Frontal cortex (tissue), 4 donors: ENCODE measurements at places on chromosomes 1 and 21. TPM values are rescaled to one million over a fixed set of nuclear protein-coding genes. Genes with fewer than 3 reads are reported as not detected.
A peak's percentile ranks its signal among the peaks of the same experiment; 100 is the strongest.

The HSPB7 gene
- total RNA-seq = not detected

GRCh38 chr1:150895618-150896017 lies 8.7 kb downstream of the CTXND2 start:
- no peak for DNase-seq

The TAS1R1 gene
- not detected for total RNA-seq

GRCh38 chr1:186943891-186944686 lies 115.3 kb downstream of the PLA2G4A start:
- DNase-seq = no peak

- no peak for DNase-seq
Observed at GRCh38 chr1:211327346-211327921, 801 bp downstream of the TRAF5 start.

DNA sequence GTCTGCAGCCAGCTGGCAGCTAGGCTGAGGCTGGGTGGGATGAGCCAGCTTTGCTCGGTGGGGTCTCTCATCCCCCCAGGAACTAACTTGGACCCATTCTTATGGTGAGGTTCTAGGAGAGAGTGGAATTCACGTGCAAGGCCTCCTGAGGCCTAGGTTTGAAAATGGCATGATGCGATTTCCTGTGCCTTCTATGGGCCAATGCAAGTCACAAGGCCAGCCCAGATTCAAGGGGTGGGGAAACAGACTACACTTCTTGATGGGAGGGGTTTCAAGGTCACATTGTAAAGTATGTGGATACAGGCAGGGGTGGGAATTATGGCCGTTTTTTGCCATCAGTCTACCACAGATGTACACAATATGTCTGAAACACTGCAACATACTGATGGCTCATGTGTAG lies 48.3 kb downstream of the HTR6 start:
- DNase-seq = no peak

- no peak for DNase-seq
Observed at GRCh38 chr1:24557711-24558131, 1.8 kb downstream of the NCMAP start.

DNA sequence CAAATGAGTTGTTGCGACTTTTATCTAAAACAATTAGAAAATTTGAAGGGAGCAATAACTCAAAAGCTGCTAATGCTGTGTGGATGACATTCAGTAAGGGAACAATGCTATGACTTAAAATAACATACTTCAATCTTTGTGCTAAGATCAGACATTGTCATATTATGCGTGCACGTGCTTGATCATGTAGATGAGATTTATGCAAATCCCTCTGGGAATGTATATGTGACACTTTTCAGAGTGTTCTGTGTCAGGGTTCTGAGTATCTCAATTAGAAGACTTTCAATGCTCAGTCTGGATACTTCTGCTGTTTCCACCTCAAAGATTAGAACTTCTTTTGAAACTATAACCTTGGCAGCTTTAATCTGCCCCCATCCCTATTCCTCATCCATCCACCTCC lies 18.6 kb upstream of the POU2F1 start:
- no peak for DNase-seq

The ACTL8 gene
- total RNA-seq = under 0.01 TPM

DNA sequence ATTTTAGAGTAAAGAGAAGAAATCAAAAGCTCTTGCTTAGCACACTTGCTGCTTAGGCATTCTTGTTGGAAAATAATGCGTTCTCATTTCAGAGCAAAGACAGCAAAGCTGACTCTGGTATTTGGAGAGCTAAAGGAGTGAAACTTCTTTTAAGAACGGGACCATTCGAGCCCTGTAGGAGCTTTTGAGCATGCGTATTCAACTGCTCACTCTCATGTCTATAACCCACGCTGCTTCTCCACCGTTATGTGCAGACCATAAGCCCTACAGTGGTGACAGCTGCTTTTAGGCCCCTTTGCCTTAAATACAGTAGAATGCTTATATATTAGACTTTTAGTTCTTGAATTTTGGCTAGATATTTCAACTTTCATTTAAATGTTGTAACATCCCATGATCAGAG lies 214.2 kb upstream of the CACYBP start:
- no peak for DNase-seq

DNA sequence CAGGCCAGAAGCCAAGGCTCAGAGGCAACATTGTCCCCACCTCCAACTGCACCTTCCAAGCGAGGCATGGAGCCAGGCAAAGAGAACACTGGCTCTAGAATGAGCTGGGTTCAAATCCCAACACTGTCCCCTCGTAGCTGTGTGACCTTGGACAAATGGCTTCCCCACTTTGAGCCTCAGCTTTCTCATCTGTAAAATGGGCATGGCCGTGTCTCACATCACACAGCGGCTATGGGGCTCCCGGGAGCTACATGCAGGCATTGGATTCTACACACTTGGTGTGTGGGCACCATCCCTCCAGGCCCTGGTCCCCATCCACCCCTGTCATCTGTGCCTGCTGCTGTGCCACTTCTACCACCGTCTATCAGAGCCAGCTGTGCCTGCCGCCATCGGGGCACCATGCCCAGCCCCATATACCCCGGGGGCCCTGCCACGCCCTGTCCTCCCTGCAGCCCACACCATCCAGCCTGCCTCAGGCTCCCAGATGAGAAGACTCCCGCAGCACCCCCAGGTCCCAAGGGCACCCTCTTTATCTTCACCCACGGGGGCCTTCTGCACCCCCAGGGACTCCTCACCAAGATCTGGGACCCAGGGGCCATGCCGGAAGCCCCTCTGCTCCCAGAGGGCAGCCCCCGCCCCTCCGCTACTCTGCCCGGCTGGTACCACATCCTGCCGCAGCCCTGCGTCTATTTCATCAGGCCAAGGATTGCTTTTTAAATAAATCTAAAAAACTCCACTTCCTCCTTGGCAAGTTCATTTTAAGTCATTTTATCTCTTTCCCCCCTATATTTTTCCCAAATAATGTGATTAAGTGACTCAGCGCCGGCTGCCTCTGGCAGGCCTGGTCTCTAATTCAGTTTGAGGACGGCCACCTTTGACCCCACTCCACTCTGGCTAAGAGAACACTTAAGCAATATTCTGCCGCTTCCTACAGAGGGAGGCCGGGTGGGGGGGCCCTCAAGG lies 107.8 kb upstream of the TARDBP start:
- DNase-seq = no peak

- DNase-seq = no peak
Observed at GRCh38 chr1:32373996-32374592, 11.8 kb downstream of the TSSK3 start.

GRCh38 chr1:4047666-4048065 lies 147.6 kb upstream of the C1orf174 start:
- no peak for DNase-seq

The ANGPTL1 gene
- total RNA-seq = 2.0 TPM

The NPPA gene
- 3.3 TPM for total RNA-seq

DNA sequence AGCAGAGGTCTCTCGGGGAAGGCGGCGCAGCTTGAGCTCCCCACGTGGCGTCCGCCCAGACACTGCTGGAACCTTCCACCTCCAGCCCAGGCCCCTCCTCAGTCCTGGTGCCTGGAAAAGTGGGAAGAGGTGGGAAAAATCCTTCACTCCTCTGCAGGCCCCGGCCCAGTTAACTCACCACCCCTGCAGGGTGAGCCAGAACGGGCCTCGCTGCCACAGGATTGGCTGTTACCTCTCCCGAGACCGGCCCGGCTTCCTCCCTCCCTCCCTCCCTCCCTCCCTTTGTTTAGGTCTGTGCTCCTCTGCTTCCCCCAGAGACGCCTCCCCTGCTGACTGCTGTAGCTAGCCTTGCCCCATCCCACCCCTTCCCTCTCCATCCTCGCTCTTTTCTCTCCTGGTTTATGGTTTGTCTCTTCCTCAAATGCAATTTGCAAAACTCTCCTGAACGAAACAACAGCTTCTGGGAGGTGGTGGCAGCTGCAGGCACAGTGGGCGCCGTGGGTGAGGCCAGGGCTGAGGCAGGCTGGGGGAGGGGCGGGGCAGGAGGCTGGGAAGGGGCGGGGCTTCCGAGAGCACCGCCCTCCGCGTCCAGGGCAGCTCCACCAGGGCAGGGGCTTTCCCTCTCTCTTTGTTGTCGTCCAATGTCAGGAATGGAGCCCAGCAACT lies 6.5 kb downstream of the CAPN9 start:
- peak; percentile 44 for DNase-seq

DNA sequence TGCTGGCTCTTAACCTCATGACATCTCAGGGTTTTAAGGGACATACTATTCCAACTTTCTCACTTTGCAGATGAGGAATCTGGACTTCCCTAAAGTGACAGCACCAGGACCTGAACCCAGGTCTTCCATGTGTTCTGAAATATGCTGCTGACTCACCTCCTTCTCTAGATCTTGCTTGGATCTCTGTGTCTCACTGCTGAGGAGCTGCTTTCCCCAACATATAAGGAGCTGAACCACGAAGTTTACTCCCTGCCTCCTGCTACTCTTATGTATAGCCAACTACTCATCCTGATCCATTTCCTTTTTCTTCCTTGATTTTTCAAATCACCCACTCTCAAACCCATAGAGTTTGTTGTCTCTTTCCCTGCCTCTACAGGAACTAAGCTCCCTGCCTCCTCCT lies 38.2 kb downstream of the ALG14 start:
- no peak for DNase-seq

The C1orf53 gene
- total RNA-seq = 2.4 TPM

The LRRC52 gene
- total RNA-seq = not detected

GRCh38 chr1:200128944-200129879 lies 101.7 kb downstream of the NR5A2 start:
- no peak for DNase-seq

DNA sequence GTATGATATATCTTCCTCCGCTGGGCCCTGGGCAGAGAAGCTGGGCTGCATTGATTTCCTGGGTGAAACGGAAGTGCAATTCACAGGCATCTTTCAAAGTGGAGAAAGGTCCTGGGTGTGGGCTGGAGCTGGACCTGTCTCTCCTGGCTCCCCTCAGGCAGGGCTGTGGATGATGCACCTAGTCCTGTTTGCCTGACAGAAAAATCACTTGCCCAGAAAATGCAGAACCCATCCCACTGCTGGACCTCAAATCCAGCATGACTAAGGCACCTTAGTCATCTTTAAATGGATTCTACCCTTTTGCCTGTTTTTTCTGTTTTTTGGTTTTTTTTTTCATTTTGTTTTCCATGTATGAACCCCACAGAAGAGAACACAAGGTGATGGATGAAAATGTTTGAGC lies 49.7 kb downstream of the MYSM1 start:
- DNase-seq = no peak

The LRRC38 gene
- total RNA-seq = not detected

The CCDC17 gene
- 0.41 TPM for total RNA-seq

- DNase-seq = peak; percentile 19
Observed at GRCh38 chr1:63593886-63594605, 835 bp downstream of the PGM1 start.

DNA sequence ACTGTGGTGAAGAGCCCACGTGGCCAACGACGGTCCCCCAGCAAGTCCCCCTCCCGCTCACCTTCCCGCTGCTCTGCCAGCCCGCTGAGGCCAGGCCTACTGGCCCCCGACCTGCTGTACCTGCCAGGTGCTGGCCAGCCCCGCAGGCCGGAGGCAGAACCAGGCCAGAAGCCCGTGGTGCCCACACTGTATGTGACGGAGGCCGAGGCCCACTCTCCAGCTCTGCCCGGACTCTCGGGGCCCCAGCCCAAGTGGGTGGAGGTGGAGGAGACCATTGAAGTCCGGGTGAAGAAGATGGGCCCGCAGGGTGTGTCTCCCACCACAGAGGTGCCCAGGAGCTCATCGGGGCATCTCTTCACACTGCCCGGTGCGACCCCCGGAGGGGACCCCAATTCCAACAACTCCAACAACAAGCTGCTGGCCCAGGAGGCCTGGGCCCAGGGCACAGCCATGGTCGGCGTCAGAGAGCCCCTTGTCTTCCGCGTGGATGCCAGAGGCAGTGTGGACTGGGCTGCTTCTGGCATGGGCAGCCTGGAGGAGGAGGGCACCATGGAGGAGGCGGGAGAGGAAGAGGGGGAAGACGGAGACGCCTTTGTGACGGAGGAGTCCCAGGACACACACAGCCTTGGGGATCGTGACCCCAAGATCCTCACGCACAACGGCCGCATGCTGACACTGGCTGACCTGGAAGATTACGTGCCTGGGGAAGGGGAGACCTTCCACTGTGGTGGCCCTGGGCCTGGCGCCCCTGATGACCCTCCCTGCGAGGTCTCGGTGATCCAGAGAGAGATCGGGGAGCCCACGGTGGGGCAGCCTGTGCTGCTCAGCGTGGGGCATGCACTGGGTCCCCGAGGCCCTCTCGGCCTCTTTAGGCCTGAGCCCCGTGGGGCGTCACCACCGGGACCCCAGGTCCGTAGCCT lies 46.8 kb downstream of the TRIM11 start:
- no peak for DNase-seq

GRCh38 chr21:43284238-43284637 lies 115.4 kb downstream of the CRYAA start:
- no peak for DNase-seq

The ARMH1 gene
- 4.5 TPM for total RNA-seq

The CSRP1 gene
- 12.2 TPM for total RNA-seq

- no peak for DNase-seq
Observed at GRCh38 chr1:196558411-196558810, 49.8 kb downstream of the KCNT2 start.

DNA sequence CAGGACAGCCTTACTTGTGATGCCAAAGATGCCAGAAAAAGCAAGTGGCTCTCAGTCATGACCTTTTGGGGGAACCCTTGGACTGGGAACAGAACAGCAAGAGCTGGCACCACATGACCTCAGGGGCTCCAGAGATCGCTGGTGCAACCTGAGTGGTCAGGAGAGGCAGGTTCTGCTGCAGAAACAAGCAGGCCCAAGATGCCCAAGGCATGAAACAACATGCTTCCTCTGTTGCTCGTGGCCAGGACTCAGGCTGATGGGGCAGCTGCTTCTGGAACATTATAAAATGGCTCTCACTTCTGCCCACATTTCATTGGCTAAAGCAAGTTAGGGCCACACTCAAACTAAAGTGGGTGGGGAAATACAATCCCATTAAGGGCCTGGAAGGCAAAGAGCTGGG lies 17.7 kb upstream of the CLSTN1 start:
- DNase-seq = no peak

DNA sequence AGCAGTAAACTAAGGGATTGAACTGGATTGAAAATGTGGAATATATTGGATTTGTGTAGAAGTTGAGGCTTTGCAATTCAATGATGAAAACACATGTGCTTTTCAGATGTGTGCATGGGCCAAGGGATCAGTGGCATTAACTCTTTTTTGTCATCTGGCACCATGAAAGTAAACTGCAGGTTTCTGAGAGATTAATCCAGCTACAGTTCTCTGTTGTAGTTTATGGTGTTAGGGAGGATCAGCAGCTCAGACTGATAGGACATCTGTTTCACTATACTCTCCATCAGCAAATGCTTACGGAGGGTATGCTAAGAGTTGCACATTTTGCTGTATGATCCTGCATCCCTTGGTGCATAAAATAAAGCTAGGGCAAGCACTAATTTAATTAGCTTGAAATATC lies 82.6 kb downstream of the C1orf21 start:
- DNase-seq = no peak

The C1QB gene
- 5.3 TPM for total RNA-seq
